ENCODE measurements at places on chromosomes 5 and 9.

- no peak for DNase-seq
Observed at GRCh38 chr5:53250201-53250550, 140.6 kb upstream of the MOCS2 start.

DNA sequence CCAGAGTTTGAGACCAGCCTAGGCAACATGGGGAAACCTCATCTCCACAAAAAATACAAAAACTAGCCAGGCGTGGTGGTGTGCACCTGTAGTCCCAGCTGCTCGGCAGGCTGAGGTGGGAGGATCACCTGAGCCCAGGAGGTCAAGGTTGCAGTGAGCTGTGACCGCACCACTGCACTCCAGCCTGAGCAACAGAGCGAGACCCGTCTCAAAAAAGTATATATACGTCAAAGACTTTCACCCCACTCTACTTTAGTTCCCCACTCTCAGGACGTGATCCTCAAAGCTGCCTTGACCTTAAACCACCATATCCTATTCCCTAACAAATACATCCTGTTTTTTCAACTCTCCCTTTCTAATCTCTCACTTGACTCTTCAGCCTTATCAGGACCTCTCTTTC, 41.0 kb downstream of the PCDHGC5 start:
- DNase-seq, result no peak

DNA sequence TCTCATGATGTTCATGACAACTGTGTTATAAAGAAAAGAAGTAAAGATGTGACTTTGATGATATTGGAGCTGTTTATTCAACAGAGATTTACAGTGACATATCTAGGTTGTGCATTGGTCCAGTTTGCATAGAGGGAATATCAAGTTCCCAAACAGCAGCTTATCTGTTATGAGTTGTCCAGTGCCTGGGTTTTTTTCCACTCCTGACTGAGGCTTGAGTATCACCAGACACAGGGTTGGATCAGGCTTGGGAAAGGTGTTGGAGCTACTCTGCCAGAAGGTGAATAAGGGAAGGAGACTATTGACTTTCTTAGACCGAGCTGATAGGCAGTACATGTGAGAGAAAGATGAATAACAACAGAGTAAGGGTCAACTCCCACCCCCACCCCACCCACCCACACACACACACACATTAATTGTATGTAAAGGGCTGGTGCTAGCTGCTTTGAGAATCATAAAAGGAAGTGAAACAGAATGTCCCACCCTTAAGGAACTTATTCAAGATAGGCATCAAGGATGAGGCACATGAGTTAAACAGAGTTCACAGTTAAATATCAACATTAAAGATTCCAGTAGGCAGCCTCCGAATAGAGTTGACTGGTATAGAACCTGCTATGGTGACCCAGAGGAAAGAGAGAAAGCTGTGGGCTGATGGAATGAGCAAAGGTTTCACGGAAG, 33.0 kb upstream of the RASGRF2 start:
- DNase-seq, result no peak

GRCh38 chr5:79503794-79504495, 10.0 kb downstream of the HOMER1 start:
- DNase-seq, result no peak

DNA sequence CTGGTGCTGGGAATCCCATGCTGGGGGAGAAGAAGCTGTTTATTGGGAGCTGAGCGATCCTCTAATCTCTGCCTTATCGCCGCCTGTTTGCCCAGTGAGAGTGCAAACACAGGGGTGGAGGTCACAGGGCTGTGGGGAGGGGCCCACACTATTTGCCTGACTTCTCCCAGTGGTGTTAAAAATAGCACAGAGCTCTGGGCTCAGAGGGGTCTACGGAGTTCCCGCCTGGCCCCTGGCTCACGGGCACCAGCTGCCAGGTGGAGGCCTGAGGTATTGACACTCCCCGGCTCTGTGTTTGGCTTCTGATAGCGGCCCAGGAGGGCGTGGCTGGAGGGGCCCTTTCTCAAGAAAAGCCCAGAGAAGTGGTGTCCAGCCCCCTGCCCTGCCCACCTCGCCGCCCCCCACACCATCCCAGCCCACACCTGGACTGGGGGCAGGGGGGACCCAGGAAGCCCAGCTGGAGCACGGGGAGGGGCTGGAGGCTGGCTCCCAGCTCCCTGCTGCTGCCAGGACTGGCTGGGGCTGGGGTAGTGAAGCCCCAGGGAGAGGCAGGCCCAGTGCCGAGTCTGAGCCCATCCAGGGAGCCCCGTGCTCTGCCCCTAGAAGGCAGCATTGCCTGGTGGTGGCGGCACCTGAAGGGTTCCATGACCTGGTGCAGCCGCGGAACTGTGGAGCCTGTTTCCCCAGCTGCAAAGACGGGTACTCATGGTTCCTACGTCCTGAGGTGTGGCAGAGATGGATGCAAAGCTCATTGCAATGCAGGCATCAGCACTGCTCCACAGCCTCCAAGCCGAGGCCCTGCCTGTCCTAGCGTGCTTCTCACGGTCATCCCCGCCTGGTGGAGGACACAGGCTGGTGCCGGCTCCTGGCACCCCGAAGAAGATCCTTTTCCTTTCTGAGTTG, 35.7 kb upstream of the EGFL7 start:
- no peak for DNase-seq

GRCh38 chr5:72189146-72189545, 81.9 kb downstream of the MAP1B start:
- no peak for DNase-seq

DNA sequence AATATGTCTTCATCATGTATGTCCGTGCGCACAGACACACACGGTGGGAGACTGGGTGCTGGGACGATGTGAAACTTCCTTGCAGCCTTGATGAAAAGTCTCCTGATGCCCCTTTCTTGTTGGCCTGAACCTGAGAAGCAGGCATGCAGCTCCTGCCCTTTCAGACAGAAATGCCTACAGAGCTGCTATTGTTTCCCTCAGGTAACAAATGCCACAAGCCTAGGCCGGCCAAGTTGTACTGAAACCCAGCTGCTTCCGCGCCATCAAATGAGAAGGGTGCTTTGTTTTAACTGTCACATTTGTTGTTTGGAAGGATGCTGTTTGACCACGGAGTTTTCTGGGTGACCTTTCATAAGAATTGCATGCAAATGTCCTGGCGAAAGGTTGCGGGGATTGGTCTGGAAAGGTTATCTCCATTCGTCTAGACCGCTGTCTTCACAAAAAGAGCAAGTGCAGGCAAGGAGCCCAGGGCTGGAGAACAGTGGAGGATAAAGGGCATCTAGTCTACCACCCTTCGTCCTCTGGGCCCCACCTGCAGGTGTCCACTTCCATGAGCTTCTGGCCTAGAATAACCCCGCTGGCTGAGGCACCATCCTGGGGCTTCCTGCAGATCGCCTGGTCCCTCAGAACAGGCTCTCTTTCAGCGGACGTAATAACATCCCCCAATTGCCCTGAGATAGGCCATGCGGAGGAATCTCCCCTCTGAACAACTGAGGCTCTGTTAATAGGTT, 197.2 kb downstream of the SEMA6A start:
- DNase-seq, result no peak

DNA sequence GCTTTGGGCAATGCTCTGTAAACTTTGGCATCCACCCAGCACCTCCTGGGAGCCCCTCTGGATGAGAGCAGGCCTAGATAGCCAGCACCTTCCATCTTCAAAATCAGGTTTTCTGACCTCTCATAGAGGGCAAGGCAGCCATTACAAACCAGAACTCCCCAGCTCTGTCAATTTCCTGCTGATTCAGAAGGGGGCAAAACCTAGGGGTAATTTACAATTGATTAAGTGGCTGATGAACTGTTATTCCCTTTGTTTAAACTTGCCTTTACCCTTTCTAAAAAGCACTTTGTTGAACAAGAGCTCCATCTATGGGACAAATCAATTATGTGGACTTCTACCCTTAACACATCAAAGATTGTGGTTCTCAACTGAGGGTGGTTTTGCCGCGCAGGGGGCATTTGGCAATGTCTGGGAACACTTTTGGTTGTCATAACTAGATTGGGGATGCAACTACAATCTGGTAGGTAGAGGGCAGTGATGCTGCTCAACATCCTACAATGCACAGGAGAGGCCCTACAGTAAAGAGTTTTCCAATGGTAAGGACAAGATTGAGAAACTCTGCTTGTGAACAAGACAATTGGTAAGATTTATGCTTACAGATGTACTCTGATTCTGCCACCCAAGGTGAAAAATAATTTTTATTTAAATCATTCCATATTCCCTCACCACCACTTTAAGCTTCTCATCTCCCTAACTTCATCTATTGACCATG, 184.1 kb downstream of the MARCHF11 start:
- no peak for DNase-seq

DNA sequence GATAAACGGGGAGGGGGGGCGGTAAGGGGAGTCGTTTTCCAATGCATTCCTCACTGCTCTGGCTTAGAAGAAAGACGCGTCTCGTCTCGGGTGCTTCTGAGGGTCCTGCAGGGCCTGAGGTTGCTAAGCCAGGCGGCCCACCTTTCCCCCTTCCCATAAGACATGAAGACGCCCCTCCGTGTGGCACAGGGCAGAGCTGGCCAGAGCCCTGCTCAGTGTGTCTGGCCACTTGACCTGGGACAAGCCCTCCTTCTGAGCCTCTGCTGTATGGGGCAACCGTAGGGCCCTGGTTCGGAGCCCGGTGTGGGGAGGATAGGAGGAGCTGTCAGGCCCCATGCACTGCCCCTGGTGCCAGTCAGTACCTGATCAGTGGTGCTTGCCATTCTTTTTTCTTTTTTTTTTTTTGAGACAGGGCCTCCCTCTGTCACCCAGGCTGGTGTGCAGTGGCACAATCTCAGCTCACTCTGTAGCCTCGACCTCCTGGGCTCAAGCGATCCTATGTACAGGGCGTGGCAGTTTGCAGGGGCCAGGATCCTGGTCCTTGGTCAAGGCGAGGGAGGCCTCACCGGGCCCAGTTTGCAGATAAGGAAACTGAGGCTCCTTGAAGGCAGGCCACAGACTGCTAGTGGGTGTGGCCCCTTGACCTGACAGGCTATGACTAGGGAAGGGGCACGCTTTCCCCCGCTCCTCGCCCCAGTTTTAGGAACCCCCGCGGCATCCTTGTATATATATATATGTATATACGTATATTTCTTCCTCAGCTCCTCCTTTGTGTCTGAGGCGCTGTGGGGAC, 172.3 kb upstream of the IER5L start:
- no peak for DNase-seq

DNA sequence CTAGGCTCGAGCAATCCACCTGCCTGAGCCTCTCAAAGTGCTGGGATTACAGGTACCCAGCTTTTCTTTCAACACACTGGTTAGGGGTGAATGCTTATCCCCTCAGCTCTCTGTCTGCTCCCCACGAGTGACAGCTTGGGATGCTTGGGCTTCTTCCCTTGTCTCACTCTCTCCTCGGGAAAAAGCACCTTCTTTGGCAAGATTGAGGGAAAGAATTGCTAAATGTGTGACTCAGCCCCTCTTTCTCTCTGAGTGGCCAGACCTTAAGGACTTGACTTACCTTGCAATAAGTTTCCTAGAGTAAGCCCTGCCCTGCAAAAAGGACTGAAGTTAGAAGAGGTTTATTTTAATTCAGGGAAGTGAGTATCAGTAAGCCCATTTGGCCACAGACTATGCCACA, 68.1 kb upstream of the ERBIN start:
- no peak for DNase-seq

DNA sequence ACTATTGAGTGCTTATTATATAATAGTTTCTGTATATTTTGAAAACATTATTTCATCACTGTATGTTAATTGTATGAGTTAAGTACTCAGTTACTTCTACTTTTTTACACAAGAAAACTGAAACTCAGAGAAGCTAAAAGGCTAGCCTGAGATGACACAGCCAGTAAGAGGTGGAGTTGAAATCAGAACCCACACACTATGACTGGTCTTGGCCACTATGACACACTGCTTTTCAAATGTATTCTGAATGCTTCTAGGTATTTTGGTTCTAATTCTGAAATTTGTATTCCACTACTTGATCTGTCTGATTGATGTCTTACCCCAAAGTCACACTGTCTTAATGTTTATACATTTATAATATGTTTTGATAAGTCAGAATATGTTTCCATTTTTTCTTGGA, 181.8 kb downstream of the ZDHHC21 start:
- no peak for DNase-seq

DNA sequence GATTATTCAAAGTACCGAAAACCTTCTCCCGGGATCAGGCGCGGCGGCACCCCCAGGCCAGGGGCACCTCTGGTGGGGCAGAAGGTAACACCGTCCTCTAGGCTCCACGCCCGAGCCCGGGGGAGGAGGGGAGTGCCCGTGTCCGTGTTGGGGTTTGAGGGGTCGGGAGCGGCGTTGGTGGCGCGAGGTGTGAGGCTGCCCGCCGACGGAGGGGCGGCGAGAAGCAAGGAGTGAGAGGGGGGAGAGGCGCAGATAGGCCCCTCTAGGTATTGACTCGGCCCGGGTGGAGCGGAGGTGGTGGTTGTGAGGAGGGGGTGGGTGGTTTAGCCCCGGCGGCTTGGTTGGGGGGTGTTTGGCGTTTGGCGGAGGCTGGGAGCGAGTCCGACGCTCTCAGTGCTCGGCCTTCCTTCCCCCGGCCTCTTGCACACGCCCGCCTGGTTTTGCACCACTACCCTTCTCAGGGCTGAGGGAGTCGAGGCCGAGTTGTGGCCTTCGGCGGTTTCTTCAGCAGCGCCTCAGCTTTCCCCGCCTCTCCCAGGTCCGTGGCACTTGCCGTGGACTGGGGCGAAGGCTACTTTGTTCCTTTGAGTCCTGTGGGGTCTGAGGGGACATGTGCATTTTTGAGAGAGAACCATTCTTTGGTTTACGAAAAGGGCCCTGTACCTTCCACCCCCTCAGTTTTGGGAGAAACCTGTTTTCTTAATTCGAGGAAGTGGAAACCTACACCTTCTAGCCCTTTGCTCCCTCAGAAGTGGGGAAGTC, 450 bp downstream of the GPBP1 start:
- peak; percentile 22 for DNase-seq

- DNase-seq, result no peak
Observed at GRCh38 chr5:133259199-133259997, 207.6 kb downstream of the HSPA4 start.

GRCh38 chr5:13994621-13995253, 50.2 kb upstream of the DNAH5 start:
- DNase-seq, result no peak

- no peak for DNase-seq
Observed at GRCh38 chr5:141926434-141926833, 2.8 kb downstream of the DELE1 start.

- DNase-seq, result no peak
Observed at GRCh38 chr9:116718111-116718510, 31.0 kb downstream of the TRIM32 start.

- no peak for DNase-seq
Observed at GRCh38 chr9:121958530-121958929, 134.6 kb downstream of the TTLL11 start.

- no peak for DNase-seq
Observed at GRCh38 chr5:80659106-80659505, 4.3 kb upstream of the DHFR start.

DNA sequence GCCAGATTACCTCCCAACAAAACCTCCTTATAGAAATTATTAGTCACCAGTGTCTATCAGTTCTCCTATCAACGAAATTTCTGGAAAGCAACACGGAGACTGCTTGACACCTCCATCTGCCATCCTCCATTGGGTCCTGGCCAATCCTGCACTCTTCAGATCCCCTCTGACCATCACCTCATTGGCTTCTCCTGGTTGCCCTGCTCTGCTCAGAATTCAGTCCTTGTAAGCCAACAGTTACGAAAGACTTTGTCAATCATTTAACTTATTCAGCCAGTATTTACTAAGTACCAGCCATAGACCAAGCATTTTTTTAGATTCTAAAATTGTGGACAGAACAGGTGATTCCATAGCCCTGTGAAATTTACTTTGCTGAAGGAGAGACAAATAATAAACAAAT, 228.5 kb downstream of the MARCHF11 start:
- no peak for DNase-seq

- no peak for DNase-seq
Observed at GRCh38 chr5:105397749-105398148, 1835.2 kb upstream of the NUDT12 start.
